ENCODE measurements at places on chromosomes 3 and 15.

DNA sequence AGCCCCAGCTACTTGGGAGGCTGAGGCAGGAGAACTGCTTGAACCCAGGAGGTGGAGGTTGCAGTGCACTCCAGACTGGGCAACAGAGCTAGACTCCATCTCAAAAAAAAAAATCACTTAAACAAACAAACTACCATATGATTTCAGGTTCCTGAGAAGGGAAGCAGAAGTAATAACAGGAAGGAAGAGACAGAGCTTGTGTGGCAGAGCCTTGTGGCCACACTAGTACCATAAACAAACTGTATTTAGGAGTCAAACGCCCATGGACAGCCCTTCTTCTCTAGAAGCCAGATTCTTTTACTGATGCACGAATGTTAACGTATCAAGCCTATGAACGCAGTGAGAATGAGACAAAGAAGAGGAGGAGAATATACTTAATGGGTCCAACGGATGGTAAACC lies 12.0 kb downstream of the MTMR10 start:
- no peak for DNase-seq

GRCh38 chr3:154678041-154678654 lies 248.2 kb upstream of the GPR149 start:
- DNase-seq, result no peak

GRCh38 chr3:36418296-36418695 lies 38.0 kb downstream of the STAC start:
- no peak for DNase-seq

DNA sequence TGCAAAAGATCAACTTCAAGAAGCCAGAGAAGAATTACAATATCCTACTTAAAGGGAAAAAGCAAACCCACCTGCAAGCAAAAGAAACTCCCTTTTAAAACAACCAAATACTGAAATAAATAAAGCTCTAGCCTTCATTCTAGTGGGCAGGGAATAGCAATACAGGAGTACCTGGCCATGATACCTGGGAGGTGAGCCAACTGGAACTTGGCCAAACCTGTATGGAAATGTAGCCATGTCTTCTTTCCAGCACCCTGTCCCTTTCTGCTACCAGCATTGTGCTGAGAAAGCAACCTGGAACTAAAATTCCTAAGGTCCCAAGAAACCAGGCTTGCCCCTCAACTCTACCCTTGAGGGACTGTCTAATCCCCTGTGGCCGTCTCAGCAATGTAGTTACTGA lies 530.0 kb downstream of the EPHB1 start:
- no peak for DNase-seq

DNA sequence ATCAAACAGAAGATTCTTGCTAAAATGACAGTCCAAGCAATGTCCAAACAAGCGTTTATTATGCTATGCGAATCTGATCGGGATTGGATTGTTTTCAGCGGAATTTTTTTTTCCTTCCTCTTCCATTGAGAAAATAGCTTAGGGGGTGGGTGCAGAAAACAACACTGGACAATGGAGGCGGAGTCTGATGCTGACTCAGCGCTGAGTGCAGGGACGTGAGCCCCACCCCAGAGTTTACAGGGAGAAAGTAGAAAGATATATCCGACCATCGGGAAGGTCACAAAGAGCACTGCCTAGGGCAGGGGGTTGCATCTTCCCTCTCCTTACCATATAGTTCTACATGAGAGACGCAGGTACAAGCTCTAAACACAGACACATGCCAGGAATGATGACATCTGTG lies 117.0 kb downstream of the FOXP1 start:
- peak; percentile 64 for DNase-seq

GRCh38 chr3:21062831-21063294 lies 688.1 kb downstream of the ZNF385D start:
- no peak for DNase-seq

GRCh38 chr3:128487813-128488635 lies 5.0 kb downstream of the GATA2 start:
- DNase-seq, result peak; percentile 96

DNA sequence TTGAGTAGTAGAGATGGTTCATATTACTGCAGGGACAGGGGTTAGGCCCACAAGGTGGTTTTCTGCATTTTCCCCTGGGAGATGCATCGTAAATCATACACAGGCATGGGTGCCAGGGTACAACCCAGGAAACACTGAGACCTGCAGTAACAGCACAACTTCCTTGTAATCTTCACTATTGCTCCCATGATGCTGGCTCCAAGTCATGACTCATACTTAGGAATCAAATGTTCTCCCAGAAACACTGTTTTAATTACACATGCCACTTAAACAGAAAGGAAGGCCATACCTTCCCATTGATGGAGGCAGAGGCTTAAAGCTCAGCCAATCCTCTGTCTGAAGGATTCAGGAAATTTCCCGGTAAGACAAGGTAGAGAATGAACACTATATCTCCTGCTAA lies 106.5 kb downstream of the ERC2 start:
- no peak for DNase-seq

DNA sequence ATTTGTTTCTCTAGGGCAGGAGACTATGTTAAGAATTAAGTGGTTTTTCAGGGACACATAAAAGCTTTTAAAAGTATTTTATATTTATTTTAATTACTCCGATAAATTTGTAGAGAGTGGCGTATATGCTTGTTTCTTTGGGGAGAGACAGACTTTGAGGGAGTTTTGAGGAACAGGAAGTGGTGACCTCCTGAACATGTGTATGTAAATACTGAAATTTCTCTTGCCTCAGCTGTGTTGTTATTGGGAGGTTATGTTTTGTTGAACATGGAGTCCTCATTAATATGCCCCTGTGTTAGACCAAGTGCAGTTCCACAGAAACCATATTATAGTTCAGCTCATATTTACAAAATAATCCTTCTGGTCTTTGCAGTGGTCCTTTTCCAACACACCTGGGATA lies 41.8 kb upstream of the UTS2B start:
- no peak for DNase-seq

- no peak for DNase-seq
Observed at GRCh38 chr3:180911876-180912303, 580 bp upstream of the FXR1 start.

- peak; percentile 13 for DNase-seq
Observed at GRCh38 chr3:87167628-87168456, 59.3 kb upstream of the CHMP2B start.

DNA sequence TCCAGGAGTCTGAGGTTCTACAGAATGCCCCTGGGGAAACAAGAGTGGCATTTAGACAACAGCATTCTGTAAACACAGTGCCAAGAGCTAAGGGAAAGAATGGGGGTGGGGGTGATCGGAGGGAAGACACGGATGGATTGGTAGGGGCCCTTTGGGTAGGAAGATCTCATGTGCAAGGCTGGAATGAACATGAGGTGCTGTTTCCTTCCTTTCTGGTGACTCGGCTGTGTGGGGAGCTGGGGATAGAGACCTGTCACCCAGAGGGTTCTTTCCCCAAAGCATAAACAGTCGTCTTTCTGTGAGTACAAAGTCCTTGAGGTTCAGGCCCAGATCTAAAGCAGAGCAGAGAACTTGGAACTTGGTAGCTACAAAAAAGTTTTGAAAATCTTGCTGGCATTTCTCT lies 11.7 kb downstream of the TPM1 start:
- peak; percentile 36 for DNase-seq

DNA sequence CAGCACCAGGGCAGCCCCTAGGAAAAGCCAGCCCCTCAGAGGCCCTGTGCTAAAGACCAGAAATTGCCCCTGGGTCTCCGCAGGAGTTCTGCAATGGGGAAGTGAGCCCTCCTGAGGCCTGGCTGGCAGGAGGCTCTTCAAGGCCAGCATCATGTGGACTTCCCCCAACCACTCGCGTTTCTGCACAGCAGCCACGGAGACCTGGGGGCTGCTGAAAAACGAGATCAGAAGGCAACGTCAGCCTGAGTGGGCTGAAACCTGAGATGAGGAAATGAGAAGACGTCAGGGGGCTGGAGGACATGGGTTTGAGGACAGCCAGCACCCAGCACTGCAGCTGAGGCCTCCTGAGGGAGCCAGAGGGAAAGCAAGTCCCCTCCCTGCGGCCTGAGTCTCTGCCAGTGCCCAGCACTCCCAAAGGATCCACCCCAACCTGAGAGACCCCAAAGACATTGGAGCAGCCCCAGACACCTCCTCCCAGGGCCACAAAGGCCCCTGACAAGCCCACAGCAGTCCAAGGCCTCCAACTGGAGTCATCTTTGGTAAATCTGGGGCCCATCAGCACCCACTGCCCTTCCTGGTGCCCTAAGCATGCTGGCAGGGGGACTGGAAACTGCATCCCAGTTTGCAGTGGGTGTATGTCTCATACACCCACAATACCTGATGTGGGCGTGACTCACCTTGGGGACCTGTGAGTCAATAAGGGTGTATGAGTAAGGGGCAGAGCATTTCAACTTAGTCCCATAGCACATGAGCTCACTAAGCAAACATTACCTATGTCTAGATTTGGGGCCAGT lies 29.2 kb upstream of the CYP11A1 start:
- DNase-seq, result no peak

DNA sequence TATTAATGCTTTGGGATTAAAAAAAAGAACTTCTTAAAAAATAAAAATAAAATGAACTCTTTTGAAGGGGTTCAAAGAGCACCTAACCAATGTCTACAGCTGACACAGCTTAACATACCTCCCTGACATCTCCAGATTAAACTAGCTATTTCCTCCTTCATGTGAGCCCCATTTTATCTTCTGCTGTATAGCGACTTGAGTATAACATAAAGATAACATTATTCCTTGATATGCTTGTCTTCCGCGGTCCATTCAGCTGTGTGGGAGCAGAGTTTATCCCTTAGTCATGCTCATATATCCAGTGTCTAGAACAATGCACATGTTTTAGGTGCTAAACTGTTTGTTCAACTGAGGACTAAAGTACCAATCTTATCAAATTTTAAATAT lies 7.8 kb upstream of the CHRM5 start:
- no peak for DNase-seq

GRCh38 chr3:181313335-181313734 lies 323.8 kb upstream of the DNAJC19 start:
- no peak for DNase-seq

DNA sequence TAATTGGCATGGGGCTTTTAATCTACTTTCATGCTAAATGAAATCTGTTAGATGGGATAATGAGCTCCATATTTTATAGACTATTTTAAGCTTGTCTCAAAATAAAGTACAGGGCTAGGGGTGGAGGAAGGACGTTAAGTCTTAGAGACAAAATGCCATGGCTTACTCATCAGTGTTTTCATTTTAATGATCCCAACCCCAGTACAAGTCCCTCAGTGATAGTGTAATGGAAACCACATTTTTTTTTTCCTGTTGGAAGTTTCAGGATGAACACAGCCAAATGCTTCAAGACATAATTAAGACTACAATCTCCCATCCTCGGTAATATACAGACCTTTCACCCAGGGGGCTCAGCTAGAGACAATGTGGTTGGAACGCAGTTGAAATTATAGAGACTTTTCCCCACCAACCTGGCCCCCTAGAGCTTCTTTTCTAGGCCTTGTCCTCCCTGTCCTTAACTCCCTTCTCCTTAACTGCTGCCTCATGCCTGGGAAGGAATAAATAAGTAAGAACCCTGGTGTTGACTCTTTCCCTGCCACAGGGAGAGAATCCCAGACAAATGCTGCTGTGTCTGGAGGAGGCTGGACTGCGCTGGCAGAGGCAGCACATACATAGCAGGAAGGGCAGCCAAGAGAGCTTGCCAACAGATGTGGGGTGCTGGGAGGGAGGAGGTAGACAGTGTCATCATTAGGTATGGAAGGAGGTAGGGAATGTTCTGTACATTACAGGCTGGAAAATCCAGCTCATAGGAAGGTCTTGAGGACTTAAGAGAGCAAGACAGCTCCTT lies 115.4 kb upstream of the ROPN1 start:
- no peak for DNase-seq

DNA sequence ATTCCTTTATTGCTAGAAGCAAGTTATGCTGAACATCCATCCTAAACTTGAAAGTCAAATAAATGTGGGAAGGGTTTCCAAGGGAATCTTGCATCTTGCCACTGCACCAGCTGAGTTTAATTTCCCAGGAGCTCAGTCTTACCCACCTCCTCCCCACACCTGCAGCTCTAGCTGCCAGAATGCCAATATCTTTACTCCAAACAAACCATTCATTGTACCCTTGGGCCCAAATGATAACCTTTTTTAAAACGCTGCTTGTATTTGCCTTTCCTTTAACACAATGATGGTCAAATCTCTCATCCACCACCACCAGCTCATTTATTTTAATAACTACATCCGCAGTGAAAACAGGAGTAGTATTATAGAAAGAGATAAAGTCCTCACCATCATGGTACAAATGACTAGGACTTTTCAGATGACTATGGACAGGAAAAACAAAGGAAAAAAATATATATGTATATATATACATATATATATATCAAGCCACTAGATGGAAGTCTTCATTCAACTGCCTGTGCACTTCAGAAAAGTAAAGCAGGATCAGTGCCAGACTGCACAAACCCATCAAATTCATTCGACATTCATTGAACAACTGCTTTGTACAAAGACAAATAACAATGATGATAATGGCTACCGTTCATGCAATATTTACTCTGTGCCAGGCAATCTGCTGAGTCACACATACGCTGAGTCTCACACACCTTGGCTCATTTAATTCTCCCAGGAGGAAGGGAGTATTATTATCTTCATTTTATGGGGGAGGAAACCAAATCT lies 44.0 kb downstream of the BFSP2 start:
- DNase-seq, result no peak

DNA sequence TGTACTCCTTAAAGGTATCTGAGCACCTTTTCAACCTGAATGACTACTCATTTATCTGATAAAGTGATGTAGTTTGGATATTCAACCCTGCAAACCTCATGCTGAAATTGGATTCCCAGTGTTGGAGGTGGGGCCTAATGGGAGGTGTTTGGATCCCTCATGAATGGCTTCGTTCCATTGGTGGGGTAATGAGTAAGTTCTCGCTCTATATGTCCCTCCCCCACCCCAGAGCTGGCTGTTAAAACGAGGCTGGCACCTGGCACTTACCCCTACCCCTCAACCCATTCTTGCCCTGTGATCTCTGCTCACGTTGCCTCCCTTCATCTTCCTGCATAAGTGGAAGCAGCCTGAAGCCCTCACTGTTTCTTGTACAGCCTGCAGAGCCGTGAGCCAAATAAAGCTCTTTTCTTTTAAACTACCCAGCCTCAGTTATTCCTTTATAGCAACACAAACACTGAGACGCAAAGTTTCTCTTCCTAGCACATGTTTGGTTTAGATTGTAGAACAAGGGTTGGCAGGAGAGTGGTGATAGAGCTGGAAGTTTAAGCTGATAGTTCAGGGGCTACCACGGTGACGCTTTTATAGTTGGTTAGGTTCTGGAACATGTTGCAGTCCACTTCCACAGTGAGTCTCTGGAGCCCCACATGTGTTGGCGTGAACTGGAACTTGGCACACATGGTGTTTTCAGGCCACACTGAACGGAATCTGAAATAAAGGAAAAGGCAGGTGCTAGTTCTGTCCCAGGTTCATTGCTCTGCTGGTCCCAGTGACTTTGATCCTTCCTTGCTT lies 11.8 kb downstream of the CCNDBP1 start:
- DNase-seq, result no peak
